ENCODE measurements at places on chromosomes 3 and 15.

DNA sequence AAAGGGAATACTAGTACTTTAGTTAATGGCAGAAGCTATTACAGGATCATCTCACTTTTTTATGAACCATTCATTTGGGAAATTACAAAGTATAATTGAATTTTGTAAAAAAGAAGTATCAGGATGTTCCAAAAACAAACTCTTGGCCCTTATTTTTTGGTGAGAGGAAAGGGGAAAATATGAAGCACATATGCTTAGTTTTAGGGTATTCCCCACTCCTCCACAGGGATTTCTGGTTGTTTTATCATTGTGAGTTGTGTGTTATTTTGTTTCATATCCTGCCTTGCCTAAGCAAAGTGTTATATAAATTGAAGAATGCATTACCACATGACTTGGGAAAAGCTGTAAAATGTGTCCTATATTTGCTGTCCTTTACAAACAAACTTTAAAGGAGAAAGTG is 227.0 kb downstream of the FMN1 start:
- DNase-seq, result no peak

- peak; percentile 70 for DNase-seq
Observed at GRCh38 chr15:87959080-87959479, 297.5 kb downstream of the NTRK3 start.

DNA sequence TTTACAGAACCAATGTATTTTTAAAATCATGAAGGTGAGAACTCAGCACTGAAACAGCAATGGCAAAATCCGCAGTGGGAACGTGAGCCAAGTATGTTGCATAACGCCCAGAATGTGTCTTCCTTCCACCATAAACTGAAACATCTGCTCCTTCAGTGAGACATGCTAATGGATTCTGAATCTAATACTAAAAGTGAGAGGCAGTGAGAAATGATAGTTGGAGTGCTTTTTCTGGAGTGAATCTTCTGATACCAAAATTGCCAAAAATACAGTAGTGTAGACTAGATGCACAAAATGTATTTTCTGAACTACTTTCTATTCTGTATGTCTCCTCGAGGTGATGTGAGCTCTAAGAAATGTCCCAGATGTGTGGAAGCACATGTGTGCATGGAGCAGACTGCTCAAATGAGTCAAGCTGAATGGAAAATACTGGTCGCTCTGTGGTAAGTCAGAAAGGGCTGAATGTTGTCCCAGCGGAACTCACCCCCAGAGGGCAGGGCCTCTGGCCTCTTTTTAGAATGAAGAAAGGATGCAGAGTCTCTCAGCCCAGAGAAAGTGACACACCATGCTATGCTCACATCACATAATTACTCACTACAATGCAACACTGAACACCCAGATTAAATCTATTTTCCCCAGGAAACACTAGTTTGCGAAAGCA is 73.0 kb downstream of the ATP10A start:
- no peak for DNase-seq

DNA sequence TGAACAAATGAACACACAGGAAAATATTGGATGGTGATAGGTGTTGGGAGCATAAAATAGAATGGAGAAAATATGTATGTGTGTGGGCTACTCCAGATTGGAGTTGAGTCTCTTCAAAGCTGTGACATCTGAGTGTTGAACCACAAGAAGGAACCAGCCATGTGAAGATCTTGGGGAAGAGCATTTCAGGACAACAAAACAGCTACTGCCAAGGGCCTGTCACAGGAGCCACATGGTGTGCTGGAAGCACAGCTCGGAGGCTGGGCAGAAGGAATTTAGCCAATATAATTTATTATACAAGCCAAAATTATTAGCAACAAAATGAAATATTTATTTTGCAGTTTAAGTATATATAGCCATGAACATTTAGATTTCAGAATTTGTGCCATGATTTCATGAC is 108.3 kb upstream of the FGF7 start:
- no peak for DNase-seq

GRCh38 chr3:114707252-114707860 is 413.5 kb downstream of the TIGIT start:
- DNase-seq, result no peak

- peak; percentile 93 for DNase-seq
Observed at GRCh38 chr3:58434990-58435389, 1.4 kb upstream of the PDHB start.

GRCh38 chr3:82581350-82581749 is 819.9 kb upstream of the GBE1 start:
- DNase-seq, result no peak

DNA sequence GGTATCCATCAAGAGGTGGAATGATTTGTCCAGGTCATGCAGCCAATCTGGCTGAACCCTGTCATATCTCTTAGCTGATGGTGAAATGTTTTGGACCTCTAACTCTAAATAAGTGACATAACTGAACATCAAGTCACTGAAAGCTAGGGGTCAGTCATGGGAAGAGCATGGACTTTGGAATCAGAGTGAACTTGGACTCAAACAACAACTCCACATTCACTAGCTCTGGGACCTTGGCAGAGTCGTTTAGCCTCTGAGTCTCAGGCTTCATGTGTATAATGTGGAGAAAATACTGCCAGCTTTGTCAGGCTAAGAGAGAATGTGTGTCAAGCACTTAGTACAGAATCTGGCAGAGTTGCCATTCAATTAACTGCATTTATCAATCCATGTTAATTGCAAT is 557.8 kb upstream of the CFAP20DC start:
- DNase-seq, result no peak

DNA sequence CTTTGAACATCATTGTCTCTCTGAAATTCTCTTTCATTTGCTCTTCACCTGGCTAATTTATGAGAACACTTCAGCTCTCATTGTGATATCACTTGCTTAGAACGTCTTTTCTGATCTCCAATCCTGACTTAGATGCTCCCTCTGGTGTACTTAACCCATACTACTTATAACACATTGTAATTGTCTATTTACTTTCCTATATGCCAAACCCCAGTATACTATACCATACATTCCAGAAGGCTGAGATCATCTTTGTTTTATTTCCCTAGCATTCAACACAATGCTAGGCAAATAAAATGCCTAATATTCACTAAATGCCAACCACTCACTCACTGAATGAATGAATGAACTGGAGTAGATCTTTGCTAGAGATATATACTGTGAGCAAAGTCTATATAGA is 27.0 kb upstream of the PEX5L start:
- no peak for DNase-seq

DNA sequence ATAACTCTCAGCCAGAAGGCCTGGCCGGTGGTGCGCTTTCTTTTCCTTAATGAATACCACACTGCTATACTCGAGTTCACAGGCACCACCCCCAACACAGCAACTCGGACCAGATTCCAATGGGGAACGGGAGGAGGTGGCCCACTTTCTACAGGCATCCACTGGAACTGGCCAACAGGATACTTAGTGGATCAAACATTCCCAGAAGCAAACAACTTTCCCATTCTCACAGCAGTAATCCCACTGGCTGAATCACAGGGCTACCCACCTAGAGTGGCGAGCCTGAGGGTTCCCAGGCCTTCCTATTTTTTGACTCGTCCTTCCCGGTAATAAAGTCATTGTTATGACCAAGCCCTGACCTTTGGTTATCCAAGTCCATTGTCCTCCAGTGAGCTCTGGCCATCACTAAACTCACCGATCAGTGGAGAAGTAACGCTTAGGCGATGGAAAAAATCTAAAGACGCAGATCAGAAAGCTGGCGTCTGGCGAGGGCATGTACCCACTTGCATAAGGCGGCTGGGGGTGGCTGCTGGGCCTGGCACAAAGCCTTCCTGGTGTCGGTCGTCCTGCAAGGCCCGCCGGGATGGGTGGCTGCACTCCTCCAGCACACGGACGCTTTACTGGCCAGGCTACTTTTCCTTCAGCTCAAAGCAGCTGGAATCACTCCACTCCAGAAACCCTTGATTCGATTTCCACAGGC is 1.2 kb downstream of the EOGT start:
- DNase-seq, result peak; percentile 64

- DNase-seq, result peak; percentile 88
Observed at GRCh38 chr3:42071904-42072812, 19.0 kb upstream of the TRAK1 start.

DNA sequence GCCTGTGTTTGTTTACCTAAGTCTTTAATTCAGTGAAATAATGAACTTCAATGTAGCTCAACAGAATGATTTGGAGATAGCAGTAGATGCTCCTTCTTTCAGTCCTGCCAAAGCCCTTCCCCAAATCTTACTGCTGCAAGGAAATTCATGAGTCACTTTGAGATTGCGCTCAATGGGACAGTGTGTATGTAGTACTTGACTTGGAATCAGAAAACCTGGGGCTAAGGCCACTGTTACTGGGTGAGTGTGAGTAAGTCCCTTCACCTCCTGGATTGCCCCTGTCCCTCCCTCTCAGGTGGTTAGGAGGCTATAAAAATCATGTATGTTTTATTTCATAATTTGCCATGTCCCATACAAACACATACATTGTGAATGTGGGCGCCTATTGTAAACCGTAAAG is 29.9 kb downstream of the ATP13A5 start:
- DNase-seq, result no peak

GRCh38 chr3:9703736-9704346 is at the start of gene CPNE9:
Gene CPNE9, plus strand, starts transcription at chr3:9703833. Its CDS starts 164 bp downstream, at chr3:9703997.
- no peak for DNase-seq

DNA sequence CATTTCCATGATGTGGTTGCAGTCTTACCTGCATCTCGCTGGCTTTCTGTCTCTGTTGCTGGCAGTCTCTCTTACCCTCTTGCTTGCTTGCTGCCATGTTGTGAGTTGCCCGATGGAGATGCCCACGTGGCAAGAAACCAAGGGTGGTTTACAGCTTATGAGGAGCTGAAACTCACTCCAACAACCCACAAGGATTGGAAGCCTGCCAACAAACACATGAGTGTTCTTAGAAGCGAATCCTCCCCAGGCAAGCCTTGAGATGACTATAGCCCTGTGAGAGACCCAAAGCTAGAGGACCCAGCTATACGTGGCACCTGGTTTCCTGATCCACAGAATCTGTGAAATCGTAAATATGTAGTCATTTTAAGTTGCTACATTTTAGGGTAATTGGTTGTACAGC is 490.9 kb upstream of the ADAMTS9 start:
- DNase-seq, result no peak

- DNase-seq, result no peak
Observed at GRCh38 chr3:4889896-4890295, 89.3 kb upstream of the BHLHE40 start.

DNA sequence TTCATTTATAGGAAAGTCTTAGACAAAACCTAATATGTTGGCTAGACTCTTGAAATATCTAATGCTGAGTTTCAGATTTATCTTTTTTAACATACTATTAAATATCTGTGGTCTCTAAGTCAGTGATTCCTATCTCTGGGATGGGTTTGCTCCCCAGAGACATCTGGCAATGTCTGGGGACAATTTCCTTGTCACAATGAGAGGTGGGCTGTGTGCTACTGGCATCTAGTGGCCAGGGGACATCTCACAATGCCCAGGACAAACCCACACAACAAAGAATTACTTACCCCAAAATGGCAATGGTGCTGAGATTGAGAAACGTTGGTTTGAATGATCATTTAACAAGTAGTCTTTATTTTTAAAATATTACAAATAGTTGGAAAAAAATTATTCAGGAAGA is 602.1 kb downstream of the MAGI1 start:
- DNase-seq, result no peak

DNA sequence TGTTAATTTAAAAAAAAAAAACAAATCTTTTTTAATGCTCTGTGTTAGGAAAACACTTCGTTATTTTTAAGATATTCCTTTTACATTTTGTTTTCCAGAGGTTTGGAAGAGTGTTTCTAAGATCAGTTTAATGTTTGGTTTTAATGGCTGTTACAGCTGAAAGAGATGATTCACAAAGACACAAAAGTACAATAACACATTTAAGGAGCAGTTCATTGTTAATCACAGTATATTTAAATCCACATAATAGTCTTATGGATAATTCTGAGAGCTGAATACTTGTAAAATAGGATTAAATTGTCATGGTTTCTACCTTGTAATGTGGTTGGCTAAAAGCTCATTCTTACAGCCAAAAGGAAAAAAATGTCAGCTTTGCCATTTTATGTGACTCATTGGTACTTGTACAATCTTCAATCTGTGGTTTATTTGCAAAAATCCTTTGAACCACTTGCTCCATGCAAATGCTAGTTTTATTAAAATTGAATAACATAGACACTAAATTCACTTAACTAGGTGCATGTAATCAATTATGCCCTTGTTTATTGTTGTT is 426.4 kb downstream of the NLGN1 start:
- no peak for DNase-seq

DNA sequence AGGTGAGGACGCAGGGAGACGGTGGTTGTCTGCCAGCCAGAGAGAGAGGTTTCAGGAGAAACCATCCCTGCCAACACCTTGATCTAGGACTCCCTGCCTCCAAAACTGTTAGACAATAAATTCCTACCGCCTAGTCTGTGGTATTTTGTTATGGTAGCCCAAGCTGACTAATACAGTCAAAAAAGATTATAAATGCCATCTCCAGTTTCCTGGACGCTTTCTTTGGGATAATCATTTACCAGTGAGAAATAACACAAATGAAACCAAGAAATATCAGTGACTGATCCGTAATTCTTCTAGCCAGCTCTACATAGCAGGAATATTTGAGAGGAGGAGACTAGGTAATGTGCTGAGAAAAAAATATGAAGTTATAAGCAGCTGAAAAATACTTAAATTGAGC is 707.8 kb upstream of the LMCD1 start:
- DNase-seq, result no peak

DNA sequence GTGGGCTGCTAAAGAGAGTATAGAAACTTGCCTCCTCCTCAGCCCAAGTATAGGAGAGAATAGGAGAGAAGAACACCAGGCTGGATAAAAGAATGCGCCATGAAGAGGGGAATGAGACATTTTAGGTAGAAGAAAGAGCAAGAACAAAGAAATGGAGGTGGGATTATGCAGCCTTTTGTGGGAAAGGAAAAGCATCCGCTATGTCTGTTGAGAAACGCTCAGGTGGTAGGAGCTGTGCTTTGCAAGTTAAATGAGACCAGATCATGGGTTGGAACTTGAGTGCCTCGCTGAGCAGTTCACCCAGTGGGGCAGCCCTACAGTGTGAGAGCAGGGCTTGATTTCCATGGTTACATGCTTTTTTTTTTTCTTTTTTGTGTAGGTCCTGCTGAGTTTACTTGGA is 11.5 kb upstream of the RTP1 start:
- peak; percentile 60 for DNase-seq

DNA sequence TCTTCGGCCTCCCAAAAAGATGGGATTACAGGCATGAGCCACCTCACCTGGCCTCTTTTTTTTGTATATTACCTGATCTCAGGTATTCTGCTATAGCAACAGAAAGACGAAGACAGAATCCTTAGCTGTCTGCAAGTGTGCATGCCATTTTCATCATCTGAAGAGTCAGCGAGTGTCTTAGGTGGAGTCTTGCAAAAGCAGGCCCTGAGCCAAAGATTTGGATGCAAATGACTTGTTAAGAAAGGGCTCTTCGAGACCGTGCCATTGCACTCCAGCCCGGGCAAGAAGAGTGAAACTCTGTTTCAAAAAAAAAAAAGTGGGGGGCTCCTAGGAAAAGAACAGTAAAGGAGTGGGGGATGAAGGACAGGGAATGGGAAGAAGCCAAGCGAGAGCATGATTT is 10.2 kb upstream of the TRIM69 start:
- DNase-seq, result no peak

DNA sequence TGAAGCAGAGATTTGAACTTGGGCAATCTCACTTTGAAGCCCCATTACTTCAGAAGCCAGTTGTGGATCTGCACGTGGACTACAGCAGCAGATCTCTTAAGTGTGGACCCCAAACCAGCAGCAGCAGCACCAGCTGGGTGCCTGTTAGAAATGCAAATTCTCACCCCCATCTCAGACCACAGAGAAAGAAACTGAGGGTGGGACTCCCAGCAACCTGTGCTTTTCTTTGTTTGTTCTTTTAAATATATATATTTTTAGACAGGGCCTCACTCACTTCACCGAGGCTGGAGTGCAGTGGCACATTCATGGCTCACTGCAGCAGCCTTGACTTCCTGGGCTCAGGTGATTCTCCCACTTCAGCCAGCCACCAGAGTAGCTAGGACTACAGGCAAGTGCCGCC is 53.2 kb downstream of the SLTM start:
- DNase-seq, result no peak

All from islet precursor cell (in vitro differentiated cells).